Aorta (tissue), 5 donors: ENCODE measurements at places on chromosomes 1 and 21. TPM values are rescaled to one million over a fixed set of nuclear protein-coding genes. Genes with fewer than 3 reads are reported as not detected.

GRCh38 chr1:110114784-110115183 is 2.5 kb downstream of the UBL4B start:
- H3K27ac ChIP-seq, result no peak overlapping the region
- no peaks in the 10 kb centered on the region for H3K27me3 ChIP-seq
- no peaks in the 10 kb centered on the region for H3K4me1 ChIP-seq
- H3K4me3 ChIP-seq, result no peak overlapping the region
- DNase-seq, result no peak
- H3K36me3 ChIP-seq, result no peaks in the 10 kb centered on the region

- no peaks in the 10 kb centered on the region for H3K27me3 ChIP-seq
- no peak for DNase-seq
Observed at GRCh38 chr1:76144247-76144646, 69.7 kb downstream of the ST6GALNAC3 start.

- no peak overlapping the region for H3K27ac ChIP-seq
- H3K27me3 ChIP-seq, result no peaks in the 10 kb centered on the region
- no peaks in the 10 kb centered on the region for H3K36me3 ChIP-seq
- H3K4me1 ChIP-seq, result no peaks in the 10 kb centered on the region
Observed at GRCh38 chr1:172085317-172085716, 244.0 kb downstream of the DNM3 start.

DNA sequence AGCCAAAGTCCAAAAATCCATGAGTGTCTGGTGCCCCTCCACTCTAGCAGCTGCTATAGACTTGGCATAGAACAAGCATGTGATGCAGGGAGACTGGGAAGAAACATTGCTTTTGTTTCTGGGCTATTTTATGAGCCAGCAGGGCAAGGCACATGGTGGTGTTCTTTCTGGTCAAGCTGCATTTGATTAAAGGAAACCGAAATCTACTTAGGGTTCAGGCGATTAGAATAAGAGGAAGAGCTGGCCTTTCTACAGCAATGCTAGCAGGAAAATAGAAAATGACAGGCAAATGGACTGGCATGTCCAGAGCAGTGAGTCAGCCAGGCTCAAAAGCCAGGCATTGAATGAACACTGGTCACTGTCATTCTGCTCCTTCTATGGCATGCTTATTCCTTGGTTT is 28.5 kb upstream of the ARHGAP29 start:
- H3K4me3 ChIP-seq, result no peak overlapping the region
- no peaks in the 10 kb centered on the region for H3K4me1 ChIP-seq
- H3K27ac ChIP-seq, result no peak overlapping the region
- DNase-seq, result no peak
- no peaks in the 10 kb centered on the region for H3K27me3 ChIP-seq

- H3K27me3 ChIP-seq, result no peaks in the 10 kb centered on the region
- no peak for DNase-seq
- H3K27ac ChIP-seq, result no peak overlapping the region
- H3K4me1 ChIP-seq, result no peaks in the 10 kb centered on the region
- H3K36me3 ChIP-seq, result no peaks in the 10 kb centered on the region
Observed at GRCh38 chr1:239960366-239960765, 131.3 kb upstream of the FMN2 start.

GRCh38 chr1:92424381-92424780 is 62.3 kb downstream of the GFI1 start:
- DNase-seq, result no peak
- H3K4me3 ChIP-seq, result no peak overlapping the region
- H3K4me1 ChIP-seq, result no peaks in the 10 kb centered on the region
- no peaks in the 10 kb centered on the region for H3K36me3 ChIP-seq
- no peak overlapping the region for H3K27ac ChIP-seq
- no peaks in the 10 kb centered on the region for H3K27me3 ChIP-seq

GRCh38 chr1:95216292-95216990 is 17.6 kb upstream of the RWDD3 start:
- no peak overlapping the region for H3K27ac ChIP-seq
- no peak for DNase-seq
- H3K4me3 ChIP-seq, result no peak overlapping the region
- H3K4me1 ChIP-seq, result no peaks in the 10 kb centered on the region
- no peaks in the 10 kb centered on the region for H3K36me3 ChIP-seq

TMEM53 gene
- 6.6 TPM for total RNA-seq

GRCh38 chr1:164033782-164034181 is 525.2 kb upstream of the PBX1 start:
- no peak overlapping the region for H3K4me3 ChIP-seq
- DNase-seq, result no peak
- H3K36me3 ChIP-seq, result no peaks in the 10 kb centered on the region
- no peaks in the 10 kb centered on the region for H3K27me3 ChIP-seq

DNA sequence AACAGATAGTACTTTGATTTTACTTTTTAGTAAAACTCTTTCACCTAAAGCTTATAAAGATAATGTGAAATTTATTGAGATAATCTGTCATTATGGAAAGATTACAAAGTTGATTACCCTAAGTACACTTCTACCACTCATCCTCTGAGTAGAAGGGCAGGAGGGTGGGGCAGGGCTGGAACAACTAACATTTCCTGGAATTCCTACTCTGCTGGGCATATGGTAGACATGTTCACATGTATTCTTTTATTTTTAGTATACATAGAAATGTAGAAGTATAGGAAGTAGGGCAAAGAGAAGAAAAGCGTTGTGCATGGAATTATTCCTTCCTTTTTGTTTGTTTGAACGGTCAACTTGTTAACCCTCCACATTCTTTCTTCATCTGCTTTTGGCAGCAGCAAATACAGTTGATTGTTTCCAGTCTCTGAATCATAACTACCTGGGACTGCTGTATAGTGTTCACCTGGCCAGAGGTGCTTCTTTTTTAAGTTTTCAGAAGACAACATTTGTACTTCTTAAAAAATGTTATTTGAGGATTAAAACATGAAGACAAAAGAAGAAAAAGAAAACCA is 85.1 kb downstream of the POU2F1 start:
- H3K27me3 ChIP-seq, result no peaks in the 10 kb centered on the region
- H3K27ac ChIP-seq, result no peak overlapping the region
- no peaks in the 10 kb centered on the region for H3K36me3 ChIP-seq

LAPTM5 gene
- 114 TPM for total RNA-seq

- no peak overlapping the region for H3K4me3 ChIP-seq
- no peak for DNase-seq
- no peaks in the 10 kb centered on the region for H3K27me3 ChIP-seq
- H3K4me1 ChIP-seq, result no peaks in the 10 kb centered on the region
Observed at GRCh38 chr1:22332795-22333499, 118.7 kb upstream of the ZBTB40 start.

GRCh38 chr21:34811368-34811767 is 142.6 kb downstream of the CLIC6 start:
- no peaks in the 10 kb centered on the region for H3K27me3 ChIP-seq
- DNase-seq, result no peak
- no peaks in the 10 kb centered on the region for H3K36me3 ChIP-seq
- H3K4me3 ChIP-seq, result no peak overlapping the region
- H3K4me1 ChIP-seq, result no peaks in the 10 kb centered on the region

DNA sequence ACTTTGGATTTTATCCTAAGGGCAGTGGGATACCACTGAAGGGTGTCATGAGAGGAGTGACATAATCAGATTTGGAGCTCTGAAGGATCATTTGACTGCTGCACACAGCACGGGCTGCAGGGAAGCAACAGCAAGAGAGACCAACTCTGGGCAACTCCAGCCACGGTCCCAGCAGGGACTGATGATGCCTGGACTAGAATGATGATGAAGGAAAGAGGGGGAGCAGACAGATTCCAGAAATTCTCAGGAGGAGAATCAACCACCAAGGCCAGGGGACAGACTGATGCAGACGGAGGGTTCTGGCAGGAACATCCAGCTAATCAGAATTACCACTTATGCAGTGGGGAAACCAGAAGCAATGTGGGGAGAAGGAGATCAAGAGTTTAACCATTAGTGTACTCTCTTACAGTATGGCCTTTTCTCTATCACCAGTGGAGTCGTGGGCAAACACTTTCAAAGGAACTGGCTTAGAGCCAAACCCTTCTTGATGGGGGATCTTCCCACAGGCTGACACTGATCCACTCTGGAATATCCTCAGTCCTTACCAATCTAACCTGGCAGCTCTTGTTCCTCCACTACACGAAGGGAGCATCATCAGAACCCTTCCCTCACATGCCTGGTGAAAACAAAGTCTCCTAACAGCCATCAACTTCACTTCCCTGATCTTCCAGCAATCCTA is 3.3 kb downstream of the URB1 start:
- H3K4me1 ChIP-seq, result peaks cover 2% of the 10 kb centered on the region
- no peak for DNase-seq
- no peaks in the 10 kb centered on the region for H3K36me3 ChIP-seq
- no peaks in the 10 kb centered on the region for H3K27me3 ChIP-seq
- no peak overlapping the region for H3K4me3 ChIP-seq

DNA sequence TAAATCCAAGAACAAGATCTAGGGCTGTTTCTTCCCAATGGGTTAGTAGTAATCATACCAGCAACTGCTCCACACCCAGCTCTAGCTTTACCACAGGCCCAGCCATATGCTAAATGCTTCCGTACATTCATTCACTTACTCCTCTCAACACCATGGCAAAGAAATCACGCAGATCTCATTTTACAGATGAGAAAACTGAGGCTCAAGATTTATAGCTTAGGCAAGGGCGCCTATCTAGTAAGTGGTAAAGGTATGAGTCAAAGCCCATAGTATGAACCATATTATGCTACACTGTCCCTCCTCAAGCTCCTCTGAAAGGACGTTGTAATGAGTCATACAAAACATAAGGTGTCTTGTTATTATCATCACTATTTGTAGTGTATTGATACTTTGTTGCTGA is 82.2 kb downstream of the NIBAN1 start:
- peaks cover 19% of the 10 kb centered on the region for H3K4me1 ChIP-seq
- no peak for DNase-seq
- no peak overlapping the region for H3K27ac ChIP-seq
- no peaks in the 10 kb centered on the region for H3K36me3 ChIP-seq
- H3K4me3 ChIP-seq, result no peak overlapping the region
- no peaks in the 10 kb centered on the region for H3K27me3 ChIP-seq

LIN28A gene
- total RNA-seq, result not detected

TTC34 gene
- total RNA-seq, result 0.55 TPM

OR2M7 gene
- total RNA-seq, result not detected

- no peak overlapping the region for H3K27ac ChIP-seq
- DNase-seq, result no peak
- H3K4me1 ChIP-seq, result peaks cover 3% of the 10 kb centered on the region
- no peak overlapping the region for H3K4me3 ChIP-seq
Observed at GRCh38 chr1:55864251-55864650, 649.1 kb upstream of the USP24 start.

GRCh38 chr21:28311411-28312190 is 681.1 kb downstream of the LTN1 start:
- H3K4me3 ChIP-seq, result no peak overlapping the region
- no peaks in the 10 kb centered on the region for H3K27me3 ChIP-seq
- no peak for DNase-seq
- H3K4me1 ChIP-seq, result peaks cover 3% of the 10 kb centered on the region

DNA sequence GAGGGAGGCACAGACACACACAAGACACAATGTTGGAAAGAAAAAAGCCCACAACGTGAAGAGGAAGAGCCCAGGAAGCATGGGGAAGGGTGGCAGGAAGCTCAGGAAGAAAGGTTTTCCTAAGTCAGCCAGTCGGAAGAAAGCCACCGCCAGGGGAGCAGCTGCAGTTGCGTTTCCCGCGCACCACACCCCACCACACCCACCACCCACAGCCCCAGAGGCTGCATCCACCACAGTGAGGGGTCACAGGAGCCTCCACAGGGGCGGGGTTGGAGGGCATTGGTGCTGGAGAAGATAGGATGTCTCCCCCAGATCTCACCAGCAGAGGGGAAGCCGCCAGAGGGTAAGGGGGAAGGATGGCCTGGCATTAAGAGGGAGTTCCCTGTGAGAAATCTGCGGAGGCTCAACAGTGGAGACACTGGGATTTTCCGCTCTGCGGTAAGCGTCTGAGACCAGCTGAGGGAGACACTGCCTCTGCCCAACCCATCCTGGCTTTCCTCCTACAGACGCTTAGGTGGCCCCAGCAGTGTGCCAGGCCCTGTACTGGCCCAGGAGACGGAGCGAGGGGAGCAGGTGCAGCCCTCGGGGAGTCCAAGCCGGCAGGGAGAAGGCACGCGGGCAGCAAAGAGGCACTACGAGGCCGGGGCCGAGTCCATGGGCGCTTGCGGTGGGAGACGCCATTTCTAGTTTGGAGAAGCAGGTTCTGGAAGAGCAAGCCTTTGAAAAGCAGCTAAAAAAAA is 19.8 kb downstream of the PGLYRP3 start:
- no peaks in the 10 kb centered on the region for H3K27me3 ChIP-seq
- H3K27ac ChIP-seq, result no peak overlapping the region
- DNase-seq, result no peak
- H3K36me3 ChIP-seq, result no peaks in the 10 kb centered on the region

- no peaks in the 10 kb centered on the region for H3K27me3 ChIP-seq
- H3K4me3 ChIP-seq, result no peak overlapping the region
- no peaks in the 10 kb centered on the region for H3K4me1 ChIP-seq
Observed at GRCh38 chr1:37753473-37754321, 11.2 kb downstream of the EPHA10 start.

- no peaks in the 10 kb centered on the region for H3K27me3 ChIP-seq
- DNase-seq, result no peak
- H3K4me1 ChIP-seq, result no peaks in the 10 kb centered on the region
- no peak overlapping the region for H3K27ac ChIP-seq
Observed at GRCh38 chr1:201689647-201690046, 139.3 kb upstream of the IPO9 start.
